ENCODE measurements at places on chromosomes 1 and 21.

GRCh38 chr1:159791461-159791860 lies 10.7 kb downstream of the DUSP23 start:
- no peak for DNase-seq

DNA sequence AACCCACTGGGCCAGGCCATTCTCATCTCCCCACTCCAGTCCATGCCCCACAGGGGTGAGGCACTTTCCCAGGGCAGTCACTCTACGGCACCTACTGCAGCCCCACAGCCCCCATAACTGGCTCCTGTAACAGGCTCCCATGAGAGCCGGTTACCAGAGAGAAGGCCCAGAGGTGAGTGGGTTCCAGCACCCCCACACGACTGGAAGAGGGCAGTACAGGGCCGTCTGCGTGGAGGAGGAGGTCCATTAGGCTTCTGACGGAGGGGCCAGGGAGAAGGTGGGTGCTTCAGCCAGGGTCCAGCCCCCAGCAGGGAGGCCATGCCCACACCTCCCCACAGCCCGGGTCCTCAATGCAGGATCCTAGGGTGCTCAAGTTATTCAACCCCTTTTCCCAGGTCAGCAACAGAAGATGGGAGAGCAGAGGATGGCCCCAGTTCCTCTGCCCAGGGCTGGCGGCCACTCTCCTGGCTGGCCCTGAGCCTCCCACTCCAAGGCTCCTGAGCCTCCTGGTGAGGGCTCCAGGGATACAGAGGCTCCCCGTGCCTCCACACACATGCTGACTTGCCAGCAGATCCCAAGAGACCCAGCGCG lies 1.6 kb downstream of the ACAP3 start:
- no peak for DNase-seq

DNA sequence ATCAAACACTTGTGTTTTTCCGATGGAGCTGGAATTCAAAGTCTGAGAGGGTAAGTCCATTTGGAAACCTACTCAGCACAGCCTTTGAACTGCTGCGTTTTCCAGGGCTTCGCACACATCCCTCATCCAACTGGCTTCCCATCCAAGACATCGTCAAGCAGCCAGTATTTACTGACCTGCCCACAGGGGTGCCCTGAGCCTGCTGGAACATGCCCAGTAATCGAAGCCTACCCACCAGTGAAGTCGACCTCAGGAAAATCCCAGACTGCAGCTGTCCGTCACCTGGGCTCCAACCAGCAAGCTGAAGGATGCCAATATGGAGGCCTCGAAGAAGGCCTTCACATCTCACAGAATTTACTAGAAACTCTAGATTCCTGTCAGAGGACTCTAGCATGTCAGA lies 261.6 kb downstream of the PLPP3 start:
- no peak for DNase-seq

DNA sequence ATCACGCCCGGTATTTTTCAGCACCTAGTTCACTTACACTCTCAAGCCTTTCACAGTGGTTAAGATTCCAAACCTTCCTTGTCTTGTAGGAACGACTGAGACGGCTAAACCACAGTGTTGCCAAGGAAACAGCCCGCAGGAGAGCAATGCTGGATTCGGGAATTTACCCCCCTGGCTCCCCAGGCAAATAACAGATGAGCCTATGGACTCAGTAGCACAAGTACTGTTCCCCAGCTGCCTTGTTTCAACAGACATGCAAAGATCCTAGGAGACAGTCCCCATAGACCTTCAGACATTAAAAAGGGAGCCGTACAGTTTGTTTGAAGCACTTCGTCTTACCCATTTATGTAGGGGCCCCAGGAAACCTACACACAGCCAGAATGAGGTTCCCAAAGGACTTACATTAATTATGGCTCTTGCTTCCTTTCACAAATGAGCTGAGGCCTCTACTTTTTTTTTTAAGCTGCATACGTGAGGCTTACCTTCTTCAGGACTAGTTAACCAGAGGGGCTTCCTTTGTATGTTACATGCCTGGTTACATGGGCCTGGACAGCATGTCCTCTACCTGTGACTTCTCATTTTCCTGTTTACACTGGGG lies 2.7 kb downstream of the SNAPIN start:
- DNase-seq: no peak

DNA sequence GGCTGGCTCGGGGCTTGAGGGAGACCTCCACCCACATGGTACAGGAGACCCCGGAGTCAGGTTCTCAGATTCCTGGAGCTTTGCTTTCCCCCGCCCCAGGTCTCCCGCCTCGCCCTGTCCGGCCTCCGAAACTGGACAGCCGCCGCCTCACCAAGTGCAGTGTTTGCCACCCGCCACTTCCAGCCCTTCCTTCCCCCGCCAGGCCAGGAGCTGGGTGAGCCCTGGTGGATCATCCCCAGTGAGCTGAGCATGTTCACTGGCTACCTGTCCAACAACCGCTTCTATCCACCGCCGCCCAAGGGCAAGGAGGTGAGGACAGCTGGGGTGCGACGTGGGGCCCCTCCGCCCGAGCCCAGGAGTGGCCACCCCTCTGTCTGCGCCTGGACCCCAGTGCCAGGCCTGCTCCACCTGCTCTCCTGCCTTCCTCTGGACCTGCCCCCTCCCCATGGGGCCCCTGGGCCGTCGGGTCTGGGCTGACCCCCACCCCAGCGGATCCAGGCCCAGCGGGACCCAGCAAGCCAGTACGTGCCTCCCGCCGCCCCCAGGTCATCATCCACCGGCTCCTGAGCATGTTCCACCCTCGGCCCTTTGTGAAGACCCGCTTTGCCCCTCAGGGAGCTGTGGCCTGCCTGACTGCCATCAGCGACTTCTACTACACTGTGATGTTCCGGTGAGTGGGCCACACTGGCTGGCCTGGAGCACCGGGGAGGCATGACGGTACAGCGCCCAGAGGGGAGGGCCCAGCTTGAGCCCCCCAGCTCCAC lies 8.7 kb downstream of the SELENON start:
- DNase-seq: no peak

DNA sequence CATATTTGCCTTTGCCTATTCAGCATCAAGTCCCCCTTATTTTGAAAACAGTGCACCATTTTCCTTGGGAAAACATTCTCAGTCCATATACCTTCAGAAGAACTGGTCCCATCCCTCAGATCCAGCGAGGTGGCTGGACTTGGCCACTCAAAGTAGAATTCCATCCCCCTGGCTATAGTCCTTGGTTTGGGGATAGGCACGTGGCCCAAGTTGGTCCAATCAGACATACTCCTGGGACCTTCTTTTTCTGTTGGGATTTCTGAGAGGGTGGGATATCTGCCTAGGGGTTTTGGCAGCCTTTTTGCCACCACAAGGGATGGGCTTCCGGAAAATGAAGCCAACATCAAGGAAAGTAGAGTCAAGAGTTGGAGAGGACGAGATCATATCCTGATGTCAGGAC lies 10.7 kb upstream of the MATN1 start:
- no peak for DNase-seq

DNA sequence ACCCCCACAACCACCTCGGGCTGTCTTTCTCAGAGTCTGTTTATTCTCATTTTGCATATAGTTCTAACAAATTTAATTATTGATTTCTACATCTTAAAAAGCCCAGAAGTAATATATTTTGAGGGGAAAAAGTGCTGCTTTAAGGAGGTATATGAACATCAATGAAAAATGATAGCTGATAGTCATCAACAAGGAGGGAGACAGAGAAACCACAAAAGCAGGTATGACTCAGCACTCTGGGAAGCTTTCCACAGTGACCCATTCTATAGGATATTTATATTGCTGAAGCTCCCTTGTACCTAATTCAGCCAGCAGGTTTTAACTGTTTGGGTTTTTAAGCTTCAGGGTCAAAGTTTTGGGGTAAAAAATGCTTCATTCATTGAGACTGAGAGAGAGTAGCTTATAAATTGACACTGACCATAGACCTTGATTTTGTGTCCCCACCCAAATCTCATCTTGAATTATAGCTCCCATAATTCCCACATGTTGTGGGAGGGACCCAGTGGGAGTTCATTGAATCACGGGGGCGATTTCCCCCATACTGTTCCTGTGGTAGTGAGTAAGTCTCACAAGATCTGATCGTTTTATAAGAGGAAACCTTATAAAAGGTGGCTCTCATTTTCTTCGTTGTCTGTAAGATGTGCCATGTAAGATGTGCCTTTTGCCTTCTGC lies 27.4 kb downstream of the VANGL1 start:
- no peak for DNase-seq

- DNase-seq: no peak
Observed at GRCh38 chr1:236269439-236269838, 12.3 kb downstream of the ERO1B start.

DNA sequence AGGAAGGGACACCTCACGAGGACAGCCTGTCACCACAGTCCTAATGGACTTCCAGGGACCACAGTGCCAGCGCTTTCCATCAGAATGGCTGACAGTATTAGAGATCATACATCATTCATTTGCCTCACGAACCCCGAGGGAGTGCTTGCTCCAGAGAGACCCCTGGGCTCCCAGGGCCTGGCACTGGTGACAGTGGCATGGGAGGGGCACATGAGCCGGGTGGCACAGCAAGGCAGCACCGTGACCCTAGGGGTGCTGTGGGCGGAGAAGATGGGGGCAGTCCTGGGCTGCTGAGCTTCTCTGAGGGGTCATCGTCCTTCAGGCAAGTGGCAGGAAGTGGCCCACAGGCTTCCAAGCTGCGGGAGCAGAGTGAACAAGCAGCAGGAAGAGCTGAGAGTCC lies 16.4 kb upstream of the TSPEAR start:
- no peak for DNase-seq

GRCh38 chr21:35096959-35097358 lies 47.9 kb upstream of the RUNX1 start:
- no peak for DNase-seq

Data from stimulated activated CD8-positive, alpha-beta memory T cell treated with anti-CD3 and anti-CD28 coated beads, Interleukin-7, amount 100 ng/mL, for 1 hour (primary cell).